SHP77 (cell line): ENCODE measurements at places on chromosomes 2 and 18.

DNA sequence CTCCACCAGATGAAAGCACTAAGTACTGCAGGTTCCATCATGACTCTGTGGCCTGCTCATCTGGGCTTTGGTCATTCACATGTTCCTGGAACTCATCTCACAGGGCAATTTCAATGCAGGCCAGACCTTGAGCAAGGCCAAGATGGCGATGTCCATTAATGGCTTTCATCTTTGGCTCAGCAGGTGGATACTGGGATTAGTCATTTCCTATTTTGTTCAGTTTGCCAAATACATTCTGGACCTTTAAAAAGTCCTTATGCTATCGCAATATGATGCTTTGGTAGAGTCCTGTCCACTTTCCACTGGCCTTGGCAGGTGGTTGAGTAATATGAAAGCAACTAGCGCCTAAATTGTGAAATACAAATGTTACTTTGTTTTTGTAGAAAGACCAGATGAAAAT, 170.1 kb upstream of the REV1 start:
- no peak for DNase-seq

- DNase-seq = no peak
Observed at GRCh38 chr2:129334128-129334527, 645.3 kb upstream of the RAB6C start.

DNA sequence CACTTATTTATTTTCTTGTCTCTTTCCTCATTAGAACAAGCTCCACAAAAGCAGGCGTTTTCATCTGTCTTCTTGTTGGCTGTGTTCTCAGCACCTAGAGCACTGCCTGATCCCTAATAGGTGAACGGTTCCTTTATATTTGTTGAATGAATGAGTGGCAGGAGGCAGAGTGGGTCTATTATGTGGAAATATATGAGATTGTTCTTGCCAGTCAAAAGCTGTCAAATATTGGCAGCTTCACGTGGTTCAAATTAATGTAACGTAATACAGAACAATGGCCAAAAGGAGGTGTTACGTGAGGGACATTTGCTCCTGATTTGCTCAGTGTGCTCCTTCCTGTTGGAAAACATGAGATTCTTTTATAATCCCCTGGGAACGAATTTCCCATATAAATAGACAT, 8.5 kb upstream of the ARHGAP25 start:
- DNase-seq = no peak

GRCh38 chr18:27227721-27228120, 42.6 kb upstream of the CHST9 start:
- DNase-seq = no peak

DNA sequence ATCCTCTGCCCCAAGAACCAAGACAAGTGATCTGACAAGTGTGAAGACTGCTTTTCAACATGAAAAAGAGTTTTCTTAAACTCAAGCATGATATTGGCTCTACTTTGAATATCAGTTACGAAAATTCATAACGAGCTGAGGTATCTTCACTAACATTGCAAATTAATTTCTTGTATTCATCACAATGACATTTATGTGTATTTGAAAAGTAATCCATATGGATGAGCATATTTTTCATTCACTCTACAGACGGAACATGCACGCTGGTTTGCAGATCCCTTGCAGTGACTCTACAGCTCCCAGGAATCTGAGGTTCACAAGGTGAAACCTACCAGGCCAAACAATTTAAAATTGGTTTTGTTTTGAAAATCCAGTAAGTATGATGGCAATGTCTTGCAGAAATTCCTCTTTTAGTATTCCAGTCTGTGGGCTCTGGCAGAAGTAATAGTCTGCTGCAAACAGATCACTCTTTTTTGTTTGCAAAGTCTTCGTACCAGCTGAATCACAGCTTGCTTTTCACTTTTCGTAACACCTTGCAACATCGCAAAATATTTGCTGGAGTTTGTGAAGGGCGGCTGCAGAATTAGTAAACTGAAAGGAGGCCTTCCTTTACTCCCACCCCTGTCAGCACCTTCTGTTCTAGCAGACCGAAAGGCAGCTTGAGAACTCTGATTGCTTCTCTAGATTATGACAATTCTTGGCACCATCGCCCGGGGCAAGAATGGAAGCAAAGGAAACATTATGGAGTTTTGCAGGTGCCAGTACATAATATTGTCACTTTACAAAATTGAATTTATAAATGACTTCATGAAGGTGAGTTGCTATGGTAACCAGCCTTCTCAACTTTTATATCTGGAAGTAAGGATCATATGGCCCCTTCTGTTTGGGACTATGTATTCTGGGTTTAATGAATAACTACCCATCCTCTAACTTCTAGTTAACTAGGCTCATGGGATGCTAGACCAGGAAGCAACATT, 168.7 kb downstream of the TMEM247 start:
- no peak for DNase-seq

DNA sequence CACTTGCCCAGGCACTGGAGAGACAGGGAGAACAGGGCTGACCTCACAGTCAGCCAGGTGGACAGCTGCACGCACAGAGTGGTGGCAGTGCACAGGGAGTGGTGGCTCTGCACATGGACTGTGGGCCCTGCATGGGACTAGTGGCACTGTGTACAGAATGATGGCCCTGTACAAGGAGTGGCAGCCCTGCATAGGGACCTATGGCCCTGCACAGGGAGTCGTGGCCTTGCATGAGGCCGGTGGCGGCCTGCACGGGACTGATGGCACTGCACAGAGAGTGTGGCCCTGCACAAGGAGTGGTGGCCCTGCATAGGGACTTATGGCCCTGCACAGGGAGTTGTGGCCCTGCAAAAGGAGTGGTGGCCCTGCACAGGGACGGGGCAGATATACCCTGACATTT, 19.1 kb upstream of the STEAP3 start:
- DNase-seq = no peak

DNA sequence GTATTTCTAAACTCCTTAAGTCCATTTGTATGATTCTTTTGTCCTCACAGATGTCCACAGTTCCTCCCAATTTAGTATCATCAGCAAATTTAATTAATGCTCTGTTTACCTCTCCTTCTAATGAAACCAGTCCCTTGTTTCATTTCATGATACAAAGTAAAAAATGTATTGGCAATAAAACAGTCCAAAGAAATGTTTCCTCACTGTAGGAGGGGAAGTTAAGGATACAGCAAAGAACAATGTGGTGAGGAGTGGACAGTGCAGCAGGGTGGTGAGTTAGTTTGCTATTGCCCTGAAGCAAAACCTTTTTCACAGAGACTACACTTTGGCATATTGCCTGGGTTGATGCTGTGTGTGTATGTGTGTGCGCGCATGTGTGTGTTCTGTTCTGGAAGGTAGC, 401.5 kb downstream of the ARHGAP15 start:
- DNase-seq = no peak

DNA sequence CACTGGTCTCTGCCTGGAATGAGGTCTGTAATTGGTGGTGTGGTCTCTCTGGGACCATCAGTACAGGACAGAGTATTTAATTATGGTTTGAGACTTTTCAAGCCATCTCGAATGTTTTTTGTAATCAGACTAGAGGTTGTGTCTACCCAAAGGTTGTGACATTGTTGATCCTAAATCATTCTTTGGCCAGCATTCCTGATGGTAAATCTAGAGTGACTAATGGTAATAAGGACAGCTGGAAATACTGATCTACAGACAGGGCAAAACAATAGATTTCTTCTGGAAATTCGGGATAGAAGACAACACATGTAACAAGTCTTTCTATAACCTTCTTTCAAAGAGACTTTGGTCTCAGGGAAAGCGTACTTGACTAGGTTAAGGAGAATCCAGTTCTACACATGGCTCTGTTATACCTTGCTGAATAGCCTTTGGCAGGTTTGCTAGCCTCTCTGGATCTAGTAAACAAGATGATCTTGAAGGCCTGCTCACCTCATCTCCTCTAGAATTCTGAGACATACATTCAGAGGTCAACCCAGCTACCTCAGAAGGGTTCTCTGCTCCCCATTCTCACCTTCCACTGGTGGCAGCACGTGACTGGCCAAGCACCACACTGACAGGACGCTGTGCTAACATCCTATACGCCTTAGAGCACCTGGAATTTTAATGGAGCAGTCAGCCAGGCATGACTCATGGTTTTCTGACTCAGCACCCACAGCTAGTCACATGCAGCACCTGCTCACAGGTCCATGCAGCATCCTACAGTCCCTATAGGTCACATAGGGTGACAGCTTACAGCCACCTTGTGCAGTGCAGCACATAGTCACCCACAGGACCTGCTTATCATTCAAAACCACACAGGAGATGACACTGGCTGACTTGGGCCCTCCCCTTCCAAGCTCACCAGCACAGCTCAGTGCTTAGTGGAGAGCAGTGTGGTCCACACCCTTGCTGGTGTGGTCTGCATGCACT, 12.2 kb downstream of the PLB1 start:
- DNase-seq = peak; percentile 59

DNA sequence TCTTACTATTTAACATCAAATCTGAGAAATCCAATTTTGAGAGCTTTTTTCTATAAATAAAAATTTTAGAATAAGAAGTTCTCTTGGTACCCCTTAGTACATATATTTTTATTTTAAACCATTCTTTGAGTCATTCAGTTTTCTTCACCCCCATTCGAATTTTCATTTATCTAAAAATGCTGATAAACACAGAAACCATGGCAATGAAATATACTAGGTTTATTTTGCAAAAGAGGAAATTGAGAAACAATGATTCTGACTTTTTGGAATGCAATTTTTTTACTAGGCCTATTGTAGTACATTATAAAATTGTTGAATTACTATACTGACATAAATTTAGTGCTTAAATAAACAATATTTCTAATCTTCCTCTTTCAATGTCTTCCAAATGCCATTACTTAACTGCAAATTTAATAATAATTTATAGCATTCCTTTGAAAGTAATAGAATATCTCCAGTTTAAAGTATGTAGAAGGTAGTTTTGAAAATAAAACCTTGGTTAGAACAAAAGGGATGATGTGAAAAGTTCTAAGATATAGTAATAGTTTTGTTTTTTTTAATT, 46.3 kb downstream of the TANK start:
- no peak for DNase-seq

DNA sequence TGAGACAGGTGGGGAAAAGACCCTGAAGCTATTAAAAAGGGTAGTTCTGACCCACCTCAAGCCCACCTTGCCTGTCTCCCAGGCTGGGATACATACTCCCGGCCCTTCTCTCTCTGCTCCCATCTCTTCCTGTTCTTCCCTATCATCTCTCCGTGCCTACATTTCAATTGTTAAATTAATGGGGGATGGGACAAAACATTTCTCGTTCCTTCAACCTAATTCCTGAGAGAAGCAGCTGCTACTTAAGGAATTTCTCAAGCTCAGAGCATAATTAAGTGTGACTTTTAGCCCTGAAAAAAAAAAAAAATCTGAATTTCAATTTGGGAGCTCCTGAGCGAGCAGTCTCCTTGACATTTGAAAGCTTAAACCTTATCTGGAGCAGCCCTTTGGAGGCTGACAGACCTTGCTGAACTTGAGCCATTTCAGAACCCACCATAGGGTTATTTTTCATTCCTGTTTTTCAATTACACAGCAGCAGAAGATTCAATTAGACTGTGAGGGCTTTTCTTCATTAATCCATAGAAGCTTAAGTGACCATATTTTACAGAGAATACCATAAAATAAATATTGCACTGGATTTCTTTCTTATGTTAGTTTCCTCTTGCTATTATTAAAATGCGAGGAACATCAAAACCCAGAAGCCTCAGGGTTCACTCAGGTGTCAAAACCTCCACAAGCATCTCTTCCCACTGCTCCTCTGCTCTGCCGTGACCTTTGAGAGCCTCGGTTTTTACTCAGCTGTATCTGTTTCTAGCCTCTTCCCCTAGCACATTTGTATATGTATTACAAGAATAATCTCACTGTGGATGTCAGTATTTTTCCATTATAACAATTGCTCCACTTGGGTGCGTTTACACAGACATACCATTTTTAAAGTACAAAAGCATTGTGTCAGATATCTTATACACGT, 125.7 kb downstream of the B3GNT2 start:
- no peak for DNase-seq

DNA sequence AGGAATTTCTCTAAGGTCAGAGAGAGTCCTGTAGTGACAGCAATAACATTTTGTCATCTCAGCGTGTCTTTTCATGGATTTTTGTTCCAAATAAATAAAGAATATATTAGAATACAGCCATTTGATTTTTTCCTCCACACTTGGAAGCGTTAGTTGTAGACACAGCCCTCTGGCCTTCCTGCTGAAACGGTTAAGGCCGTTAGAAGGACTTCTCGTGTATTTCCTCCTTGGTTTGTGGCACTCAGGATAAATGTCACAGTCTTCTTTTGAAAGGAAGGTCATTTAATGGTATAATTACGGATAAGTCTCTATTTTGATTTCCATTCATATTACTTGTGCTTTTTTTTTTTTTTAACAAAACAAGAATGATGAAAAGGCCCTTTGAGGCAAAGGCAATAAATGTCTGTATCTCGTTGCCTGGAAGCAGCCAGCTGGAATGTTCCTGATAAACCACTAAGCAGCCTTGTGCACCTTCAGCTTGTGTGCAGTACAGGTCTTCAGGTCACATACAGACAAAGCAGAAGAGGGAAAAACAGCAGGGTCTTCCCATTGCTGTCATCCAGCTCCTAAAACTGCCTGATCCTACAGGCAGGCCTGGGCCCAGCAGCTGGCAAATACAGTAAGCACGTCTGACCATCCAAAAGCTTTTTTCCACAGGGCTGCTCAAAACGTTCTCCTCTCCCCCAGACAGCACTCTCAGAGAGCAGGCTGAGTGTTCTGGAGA, 14.4 kb downstream of the EFR3B start:
- DNase-seq = no peak

GRCh38 chr2:149027590-149028250, 10.8 kb upstream of the LYPD6B start:
- DNase-seq = no peak

DNA sequence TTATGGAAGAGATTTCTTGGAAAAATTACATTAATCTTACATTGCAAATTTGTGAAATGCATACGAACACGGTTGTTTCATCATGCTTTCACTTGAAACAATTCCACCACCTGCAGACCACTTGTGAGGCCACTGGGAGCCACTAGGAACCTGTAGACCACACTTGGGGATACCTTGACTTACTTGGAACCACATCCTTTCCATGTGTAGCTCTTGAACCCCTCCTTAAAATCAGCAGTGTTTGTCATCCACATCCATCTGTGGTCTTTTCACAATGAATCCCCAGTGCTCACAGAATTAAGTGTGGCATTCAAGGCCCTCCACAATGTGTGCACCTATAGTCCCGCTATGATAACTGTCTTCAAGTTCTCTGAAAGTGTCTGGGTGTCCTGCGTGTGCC, 350.9 kb downstream of the MYCN start:
- DNase-seq = no peak

DNA sequence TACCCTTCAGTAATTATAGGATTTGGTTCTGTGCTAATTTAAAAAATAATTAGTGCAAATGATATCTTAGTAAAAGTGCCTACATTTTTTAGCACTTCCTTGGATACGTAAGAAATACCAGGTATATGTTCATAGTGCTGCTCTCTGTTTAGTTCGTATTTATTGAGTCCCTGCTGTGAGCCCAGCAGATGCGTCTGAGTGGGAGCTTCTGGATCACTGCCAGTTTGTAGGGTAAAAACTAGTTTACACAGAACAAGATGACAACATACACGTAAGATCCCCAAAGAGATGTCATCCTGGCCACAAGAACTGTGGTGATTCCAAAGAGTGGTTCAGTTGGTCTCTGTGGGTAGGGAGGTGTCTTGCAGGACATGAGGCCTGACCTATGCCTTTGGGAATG, 103.2 kb downstream of the CTIF start:
- no peak for DNase-seq

- peak; percentile 70 for DNase-seq
Observed at GRCh38 chr2:199985625-199986207, 30.3 kb downstream of the MAIP1 start.
